ENCODE measurements at places on chromosomes 12 and 14.

- DNase-seq, result no peak
These were observed 26.6 kb upstream of the PTPRB start for GRCh38 chr12:70663838-70664237.

DNA sequence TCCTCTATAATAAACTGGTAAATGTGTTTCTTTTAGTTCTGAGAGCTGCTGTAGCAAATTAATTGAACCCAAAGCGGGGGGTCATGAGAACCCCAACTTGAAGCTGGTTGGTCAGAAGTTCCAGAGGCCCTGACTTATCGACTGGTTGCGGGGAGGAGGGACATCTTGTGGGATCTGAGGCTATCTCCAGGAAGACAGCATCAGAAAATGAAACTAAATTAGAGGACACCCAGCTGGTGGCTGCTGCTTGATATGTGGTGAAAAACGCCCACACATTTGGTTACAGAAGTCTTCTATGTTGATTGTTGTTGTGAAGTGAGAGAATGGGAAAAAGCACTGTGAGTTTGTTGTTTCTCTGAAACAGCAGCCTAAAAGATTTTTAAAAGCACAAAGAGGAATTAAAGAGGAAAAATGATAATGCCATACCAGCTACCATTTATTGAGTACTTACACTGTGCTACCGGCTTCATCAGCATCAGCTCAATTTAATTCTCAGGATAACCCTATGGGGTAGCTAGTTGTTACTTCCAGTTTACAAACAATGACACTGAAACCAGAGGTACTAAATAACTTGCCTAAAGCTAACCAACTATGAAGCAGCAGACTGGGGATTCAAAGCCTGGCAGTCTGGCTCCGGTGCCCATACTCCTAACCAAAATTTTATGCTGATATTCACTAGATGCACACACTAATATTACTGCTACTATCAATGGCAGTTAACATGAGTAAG is 24.3 kb downstream of the DDX24 start:
- no peak for DNase-seq

DNA sequence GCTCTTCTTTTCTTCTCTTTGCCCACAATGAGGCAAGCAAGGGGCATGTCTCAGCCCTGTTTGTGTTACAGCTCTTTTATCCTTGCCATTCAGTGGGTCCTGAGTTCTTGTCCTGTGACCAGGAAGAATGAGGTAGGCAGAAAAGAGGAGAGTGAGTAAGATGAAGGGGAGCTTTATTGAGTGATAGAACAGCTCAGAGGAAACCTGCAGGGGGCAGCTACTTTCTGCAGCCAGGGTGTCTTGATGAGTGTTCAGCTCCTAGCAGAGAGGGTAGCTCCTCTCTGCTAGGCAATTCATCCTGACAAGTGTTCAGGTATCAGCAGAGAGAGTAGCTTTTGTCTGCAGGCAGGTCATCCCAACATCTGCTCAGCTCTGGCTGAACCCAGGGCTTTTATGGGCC is 41.0 kb downstream of the HSD17B6 start:
- no peak for DNase-seq

GRCh38 chr12:55652352-55652751 is 15.7 kb downstream of the OR10P1 start:
- DNase-seq, result no peak

- DNase-seq, result no peak
These were observed 120.8 kb downstream of the DNAI7 start for GRCh38 chr12:25074113-25074512.

- peak; percentile 31 for DNase-seq
These were observed 11.0 kb downstream of the ORAI1 start for GRCh38 chr12:121637231-121637914.

DNA sequence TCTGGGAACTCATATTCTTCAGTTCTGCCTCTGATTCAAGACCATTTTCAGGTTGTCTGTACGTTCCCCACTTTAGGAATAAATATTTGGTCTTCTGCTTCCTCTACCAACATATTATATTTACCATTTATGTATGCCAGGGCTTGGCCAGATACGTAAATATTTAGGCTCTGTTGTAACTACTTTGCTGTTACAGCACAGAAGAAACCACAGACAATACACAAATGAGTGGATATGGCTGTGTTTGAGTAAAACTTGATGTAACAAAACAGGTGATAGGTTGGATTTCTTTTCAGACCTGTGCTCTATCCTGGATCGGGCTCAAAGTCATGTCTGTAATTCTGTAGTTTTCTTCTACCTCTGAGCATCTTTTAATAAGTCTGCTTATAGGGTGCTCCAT is 37.5 kb downstream of the RAP1B start:
- no peak for DNase-seq

- DNase-seq, result no peak
These were observed 121.4 kb downstream of the SMOC1 start for GRCh38 chr14:70000601-70001000.

- DNase-seq, result no peak
These were observed 74.2 kb downstream of the APOBEC1 start for GRCh38 chr12:7591531-7591930.

DNA sequence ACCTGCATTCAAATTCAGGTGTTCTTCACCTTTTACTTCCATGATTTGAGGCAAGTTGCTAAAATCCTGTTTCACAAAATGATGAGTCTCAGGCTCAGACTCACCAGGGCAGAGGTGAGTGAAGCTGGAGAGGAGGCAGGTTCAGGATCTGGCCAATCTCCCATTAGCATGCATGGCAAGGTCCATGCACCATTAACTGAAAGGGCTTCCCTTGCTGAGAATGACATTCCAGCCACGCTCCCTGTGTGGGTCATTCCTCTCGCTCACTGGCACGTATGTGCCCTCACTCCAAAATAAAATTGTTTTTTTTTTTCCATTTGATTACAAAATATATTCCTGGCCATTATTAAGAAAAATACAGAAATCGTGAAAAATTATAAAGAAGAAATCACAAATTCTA is 257.6 kb downstream of the C12orf75 start:
- no peak for DNase-seq

DNA sequence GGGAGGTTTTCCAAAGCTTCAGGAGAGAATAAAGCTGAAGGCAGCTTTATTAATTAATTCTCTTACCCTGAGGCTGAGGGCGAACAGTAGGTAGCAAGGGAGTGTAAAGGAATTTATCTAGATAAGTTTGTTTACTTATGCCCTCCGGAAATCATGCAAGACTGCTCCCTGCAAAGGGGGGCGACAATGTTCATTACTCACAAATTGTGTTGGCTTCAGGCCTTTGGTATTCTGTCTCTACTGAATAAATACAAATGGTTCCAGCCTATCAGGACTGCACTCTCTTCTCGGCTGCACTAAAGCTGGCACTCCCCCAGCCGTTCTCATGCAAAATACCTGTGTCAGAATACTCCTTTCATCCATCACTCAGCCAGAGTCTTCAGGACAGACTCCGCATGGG is 120.8 kb downstream of the PPHLN1 start:
- DNase-seq, result no peak

GRCh38 chr14:49056021-49056420 is 530.2 kb downstream of the RPS29 start:
- no peak for DNase-seq

DNA sequence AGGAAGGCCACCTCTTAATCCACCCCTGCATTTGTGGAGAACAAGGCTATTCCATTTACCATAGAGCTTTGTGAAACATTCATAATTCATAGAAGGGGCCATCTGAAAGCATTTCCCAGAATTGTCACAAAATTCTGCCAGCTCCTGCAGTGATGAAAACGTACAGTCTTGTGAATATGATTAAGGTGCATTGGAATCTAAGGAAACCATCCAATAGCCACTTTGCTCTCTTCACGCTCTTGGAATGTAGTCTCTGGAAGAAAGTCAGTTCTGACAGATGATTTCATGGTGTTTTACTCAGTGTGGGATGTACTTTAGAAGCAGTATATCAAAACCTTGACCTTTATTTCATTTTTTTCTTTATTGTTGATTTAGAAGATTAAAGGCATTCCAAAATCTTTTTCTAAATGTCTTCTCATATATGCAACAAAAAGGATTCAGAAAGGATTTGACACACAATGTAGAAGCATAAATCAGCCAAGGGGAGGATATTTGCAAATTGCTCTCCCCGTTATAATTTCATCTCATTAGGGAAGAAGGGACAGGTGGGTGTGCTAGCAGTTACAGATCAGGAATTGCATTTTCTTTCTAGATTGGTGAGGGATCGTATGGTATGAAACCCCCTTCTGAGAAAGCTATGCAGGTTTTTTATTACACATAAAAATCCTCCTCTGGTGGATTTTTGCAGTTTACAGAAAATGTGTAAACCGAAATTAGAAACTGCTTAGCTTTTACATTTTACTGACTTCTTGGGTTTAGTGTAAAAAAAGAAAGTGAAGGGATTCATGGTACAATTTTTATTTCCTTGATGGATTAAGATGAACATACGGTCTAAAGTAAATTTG is 390.2 kb downstream of the LRIG3 start:
- DNase-seq, result no peak

- no peak for DNase-seq
These were observed 29.7 kb downstream of the KDM2B start for GRCh38 chr12:121550974-121551634.

DNA sequence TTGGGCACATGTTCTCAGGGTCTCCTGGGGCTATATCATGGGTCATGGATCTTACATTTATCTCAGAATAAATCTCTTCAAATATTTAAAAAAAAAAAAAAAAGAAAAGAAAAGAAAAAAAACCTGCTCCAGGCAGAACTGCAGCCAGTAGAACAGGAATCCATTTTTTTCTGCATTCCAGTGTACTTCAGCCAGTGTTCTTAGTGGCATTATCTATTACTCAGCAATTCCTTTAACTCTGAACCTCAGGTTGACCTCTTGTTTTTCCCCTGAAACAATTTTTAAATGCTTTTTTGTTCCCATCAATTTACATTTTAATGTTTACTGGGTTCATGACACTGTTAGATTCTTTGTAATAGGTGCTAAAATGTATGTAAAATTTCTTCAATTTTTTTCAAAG is 66.7 kb upstream of the STXBP6 start:
- no peak for DNase-seq

DNA sequence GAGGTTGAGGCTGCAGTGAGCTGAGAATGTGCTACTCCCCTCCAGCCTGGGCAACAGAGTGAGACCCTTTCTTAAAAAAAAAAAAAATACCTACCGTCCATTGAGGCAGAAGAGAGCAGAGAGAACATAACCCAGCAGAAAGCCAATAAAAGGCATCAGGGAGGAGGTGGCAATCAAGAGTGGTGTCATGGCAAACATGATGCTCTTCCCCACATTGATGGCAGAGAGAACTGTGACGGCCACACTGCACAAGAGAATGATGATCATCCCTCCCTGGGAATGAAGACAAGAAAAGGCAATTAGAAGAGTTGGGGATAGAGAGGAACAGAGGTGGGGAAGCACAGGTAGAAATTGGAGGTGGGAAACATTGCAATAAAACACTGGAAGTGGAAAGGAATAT is 12.1 kb downstream of the SRSF5 start:
- no peak for DNase-seq

GRCh38 chr14:52738409-52738808 is 8.4 kb downstream of the STYX start:
- no peak for DNase-seq

DNA sequence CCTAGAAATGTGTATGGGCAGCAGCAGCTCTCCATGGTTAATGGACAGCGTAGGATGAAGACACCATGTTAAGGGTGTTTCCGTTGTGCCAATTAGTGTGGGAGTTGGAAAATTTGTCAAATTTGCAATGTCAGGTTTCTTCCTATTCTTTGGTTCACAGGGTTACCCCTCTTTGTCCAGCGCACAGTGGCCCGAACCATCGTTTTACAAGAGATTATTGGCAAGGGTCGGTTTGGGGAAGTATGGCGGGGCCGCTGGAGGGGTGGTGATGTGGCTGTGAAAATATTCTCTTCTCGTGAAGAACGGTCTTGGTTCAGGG is 26.0 kb upstream of the TAMALIN start:
- no peak for DNase-seq

DNA sequence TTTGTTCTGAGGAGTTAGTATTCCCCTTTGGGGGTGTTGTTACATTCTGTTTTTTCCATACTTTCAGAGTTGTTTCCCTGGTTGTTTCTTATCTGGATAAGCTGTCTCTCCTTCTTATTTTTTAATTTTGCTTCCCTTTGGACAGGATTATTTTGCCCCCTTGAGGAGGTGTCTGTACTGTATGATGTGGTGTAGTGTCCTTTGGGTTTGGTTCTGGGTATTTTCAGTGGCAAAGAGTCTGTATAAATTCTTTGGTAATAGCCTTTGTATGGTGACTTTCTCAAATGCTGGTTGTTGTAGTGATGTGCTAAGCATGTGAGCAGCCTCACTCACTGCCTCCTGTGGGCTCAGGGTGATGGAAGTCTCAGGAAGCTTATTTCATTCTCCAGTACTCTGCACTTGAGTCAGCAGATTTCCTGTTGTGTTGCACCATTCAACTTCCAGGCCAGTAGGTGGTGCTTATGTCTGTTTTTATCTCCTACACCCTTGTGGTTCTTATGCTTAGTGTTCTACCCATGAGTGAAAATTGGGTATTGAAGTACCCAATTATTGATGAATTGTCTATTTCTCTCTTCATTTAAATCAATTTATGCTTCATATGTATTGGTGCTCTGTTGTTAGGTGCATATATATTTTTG is 103.3 kb upstream of the PMCH start:
- DNase-seq, result no peak

DNA sequence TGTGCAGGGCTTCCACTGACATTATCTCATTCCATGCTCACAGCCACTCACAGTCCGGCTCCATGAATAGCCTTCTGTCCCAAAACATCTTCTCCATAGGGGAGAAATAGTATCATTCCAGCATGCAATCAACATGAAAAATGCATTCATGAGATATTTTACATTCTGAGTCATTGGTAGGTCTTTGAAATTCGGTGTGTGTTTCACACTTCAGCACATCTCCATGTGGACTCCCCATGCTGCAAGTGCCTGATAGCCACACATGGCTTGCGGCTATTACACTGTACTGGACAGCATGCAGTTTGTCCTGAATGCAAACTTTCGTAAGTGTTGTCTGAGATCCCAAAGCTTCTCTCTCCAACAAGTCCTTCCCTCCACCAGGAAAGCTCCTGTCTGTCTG is 449.3 kb downstream of the MED13L start:
- no peak for DNase-seq

DNA sequence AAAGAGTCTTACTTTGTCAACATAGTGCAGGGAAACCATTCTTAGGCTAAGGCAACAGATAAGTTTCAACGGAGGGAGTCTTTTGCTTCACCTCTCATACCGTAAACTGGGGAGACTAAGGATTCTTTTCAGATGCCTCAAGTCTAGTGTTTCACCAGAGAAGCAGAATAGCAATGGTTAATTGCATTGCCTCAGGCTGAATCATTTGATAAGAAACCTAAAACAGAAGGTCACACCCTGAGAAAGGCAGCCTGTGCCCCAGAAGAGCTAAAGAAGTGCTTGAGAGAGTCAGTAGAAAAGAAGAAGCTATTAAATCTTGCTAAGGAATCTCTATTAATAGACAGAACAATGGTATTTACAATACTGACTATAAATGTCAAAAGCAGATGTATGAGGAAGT is 21.8 kb upstream of the ATXN7L3B start:
- DNase-seq, result no peak

- no peak for DNase-seq
These were observed 112.8 kb downstream of the DAD1 start for GRCh38 chr14:22476005-22476751.

Data from activated CD4-positive, alpha-beta T cell treated with anti-CD3 and anti-CD28 coated beads for 1 hour (primary cell).